ENCODE measurements at places on chromosomes 2 and 18.

- no peak for DNase-seq
Measured at GRCh38 chr2:99184811-99185210, 3.8 kb downstream of the MRPL30 start.

GRCh38 chr2:205776720-205777119, 94.4 kb downstream of the NRP2 start:
- DNase-seq, result no peak

DNA sequence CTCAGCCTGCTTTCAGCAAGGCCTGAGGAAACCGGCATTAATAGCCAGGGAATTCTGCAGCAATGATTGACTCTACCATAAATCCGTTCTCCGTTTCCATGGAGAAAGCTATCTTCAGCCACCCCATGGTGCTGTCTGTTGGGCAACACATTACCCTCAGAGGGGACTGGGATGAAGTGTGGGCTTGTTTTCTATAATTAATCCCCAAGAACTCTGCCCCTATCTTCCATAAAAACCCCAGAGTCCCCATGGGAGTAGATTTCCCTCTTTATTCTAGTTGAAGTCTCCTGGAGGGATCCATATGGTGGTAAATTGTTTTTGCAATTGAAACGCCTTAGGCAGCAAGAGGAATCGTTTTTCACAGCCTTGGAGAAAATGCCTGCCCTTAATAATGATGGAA, 9.2 kb downstream of the G6PC2 start:
- DNase-seq, result no peak

- no peak for DNase-seq
Measured at GRCh38 chr2:237759176-237759575, 39.4 kb upstream of the RBM44 start.

GRCh38 chr2:207503234-207503633, 26.5 kb upstream of the CREB1 start:
- no peak for DNase-seq

- no peak for DNase-seq
Measured at GRCh38 chr2:41621563-41621962, 426.3 kb upstream of the PKDCC start.

- no peak for DNase-seq
Measured at GRCh38 chr18:75230163-75231052, 19.8 kb downstream of the TSHZ1 start.

DNA sequence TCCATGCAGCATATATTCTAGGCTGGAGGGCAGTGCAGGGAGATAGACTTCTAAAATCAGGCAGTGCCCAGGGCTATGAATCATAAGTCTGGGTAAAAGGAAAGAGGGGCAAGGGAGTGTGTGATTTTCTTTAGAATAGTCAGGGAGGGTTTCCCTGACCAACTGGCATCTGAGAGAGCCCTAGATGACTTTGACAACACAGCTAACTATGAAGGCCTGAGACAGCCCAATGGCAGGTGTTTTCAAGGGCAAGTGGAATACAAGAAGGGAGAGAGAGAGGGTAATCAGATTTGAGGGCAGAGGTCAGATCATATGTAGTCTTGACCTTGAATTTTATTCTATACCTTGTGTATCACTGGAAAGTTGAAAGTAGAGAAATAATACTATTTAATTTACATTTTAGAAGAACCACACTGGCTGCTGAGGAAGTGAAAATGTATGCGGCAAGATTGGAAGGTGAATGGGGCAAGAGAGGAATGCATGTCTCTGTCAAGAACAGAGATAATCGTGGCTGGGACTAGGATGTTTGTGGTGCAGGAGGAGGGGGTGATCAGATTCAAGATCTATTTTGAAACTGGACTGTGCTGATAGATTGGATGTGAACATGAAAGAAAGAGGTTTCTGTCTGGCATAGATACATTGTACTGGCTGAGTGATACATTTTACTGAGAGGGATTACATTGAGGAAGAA, 1.9 kb upstream of the ITGB6 start:
- DNase-seq, result no peak

GRCh38 chr2:63029058-63029457, 21.6 kb upstream of the OTX1 start:
- DNase-seq, result no peak

DNA sequence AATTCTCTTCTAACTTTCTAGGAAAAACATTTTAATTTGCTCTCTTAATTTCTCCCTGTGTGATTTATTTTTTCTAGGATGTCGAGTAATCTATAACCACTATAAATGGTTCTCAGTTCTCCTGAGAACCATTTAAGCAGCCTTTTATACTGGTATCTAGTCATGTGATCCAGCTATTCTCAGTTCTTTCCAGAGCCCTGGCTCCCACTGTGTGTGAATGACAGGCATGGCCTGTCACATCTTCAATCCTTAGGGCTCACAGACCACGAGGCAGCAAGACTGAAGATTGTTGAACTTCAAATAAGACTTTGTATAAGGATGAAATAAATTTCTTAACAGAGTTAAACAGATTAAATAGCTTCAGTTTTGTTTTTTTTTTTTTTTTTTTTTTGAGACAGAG, 219.4 kb downstream of the HNMT start:
- no peak for DNase-seq

GRCh38 chr18:13235421-13235831, 16.9 kb downstream of the LDLRAD4 start:
- no peak for DNase-seq

DNA sequence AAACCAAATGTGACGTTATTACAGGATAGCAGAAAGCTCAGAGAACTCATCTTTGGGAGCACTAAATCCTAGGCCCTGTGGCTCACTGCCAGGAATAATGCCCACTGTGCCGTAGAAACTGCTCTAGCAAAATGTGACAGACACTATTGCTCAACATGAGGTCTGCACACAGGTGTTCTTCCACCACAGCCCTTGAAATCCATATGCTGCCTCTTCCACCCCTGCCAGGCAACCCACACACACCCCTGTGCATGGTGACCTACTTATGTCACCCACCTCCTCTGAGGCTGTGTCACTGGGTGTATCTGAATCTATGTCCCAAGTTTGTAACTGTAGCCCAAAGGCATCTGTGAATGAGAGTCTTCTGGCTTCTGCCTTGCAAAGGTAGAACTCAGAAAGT, 66.1 kb upstream of the MBOAT2 start:
- no peak for DNase-seq

GRCh38 chr18:72762515-72763122, 105.2 kb downstream of the NETO1 start:
- no peak for DNase-seq

DNA sequence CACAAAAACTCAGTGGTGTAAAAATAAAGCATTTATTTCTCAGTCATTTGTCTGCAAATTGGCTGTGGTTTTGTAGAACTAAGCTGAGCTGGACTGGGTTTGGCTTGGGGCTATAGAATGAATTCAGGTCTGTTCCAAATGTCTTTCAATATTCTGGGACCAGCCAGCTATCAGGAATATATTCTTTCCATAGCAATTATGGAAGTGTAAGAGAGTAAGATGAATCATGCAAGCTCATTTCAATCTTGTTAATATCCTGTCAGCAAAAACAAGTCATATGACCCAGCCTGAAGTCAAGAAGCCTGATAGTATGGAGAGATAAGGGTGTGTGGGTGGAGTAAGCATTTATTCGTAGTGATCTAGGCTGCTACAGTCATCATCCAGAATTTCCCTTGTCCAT, 481.0 kb upstream of the CDH2 start:
- no peak for DNase-seq

- DNase-seq, result no peak
Measured at GRCh38 chr2:7513834-7514233, 596.6 kb downstream of the RNF144A start.

DNA sequence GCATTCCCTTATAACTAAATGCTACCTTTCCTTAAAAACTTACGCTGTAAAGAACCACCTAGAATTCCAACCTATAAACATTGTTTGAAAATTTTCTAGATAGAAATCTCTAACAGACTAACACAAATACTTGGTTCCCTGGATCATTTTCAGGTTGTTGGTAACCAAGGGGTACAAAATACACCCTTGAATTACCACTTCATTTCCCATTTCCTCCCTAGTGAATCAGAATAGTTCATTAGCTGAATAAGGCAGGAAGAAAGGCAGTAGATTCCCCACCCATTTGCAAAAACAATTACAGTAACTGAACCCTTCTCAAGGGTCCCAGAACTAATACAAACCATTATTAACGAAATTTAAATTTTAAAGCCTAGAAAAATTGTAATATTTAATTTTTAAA, 5.5 kb downstream of the MEX3C start:
- no peak for DNase-seq

DNA sequence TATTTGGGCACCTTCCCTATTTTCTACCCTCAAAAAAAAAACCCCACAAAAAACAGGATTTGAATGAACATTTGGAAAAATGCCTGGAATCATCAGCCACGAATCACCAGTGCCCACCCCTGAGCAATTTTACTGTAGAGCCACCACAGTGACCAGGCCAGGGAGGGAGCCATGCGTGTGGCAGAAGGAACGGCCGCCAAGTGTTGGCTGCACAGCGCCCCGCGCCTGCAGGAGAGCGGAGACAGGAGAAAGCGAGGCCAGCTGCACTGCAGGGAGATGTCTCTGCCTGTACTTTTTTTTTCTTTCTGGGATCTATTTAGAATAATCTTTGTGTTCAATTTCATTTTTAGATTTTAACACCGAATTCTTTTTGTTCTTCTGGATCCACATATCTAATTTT, 269.3 kb upstream of the RAB12 start:
- no peak for DNase-seq

- no peak for DNase-seq
Measured at GRCh38 chr2:101369100-101369499, 18.2 kb downstream of the CREG2 start.

- DNase-seq, result no peak
Measured at GRCh38 chr2:69383176-69383812, 3.7 kb downstream of the GFPT1 start.

- no peak for DNase-seq
Measured at GRCh38 chr2:216029416-216030129, 16.2 kb upstream of the MREG start.

- DNase-seq, result no peak
Measured at GRCh38 chr18:40867459-40867858, 1087.6 kb upstream of the PIK3C3 start.

GRCh38 chr2:215847056-215847455, 166.3 kb downstream of the MREG start:
- no peak for DNase-seq

GRCh38 chr2:39733070-39733674, 45.9 kb downstream of the THUMPD2 start:
- DNase-seq, result no peak

DNA sequence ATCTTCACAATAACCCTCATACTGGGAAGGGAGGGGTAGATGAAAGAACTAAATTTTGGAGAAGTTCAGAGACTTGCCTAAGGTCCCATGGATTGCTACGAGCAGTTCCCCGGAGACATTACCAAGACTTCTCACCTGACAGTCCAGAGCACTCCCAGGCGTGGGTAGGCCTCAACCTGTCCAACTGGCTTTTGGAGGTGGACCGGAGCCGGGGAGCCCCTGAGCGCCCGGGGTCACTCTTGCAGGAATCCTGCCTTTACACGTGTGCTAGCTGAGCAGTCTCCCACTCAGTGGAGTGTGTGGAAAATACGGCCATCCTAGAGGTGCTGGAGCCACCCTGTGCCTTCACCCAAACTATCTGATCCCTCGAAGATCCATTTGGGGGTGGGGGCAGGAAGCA, 8.0 kb downstream of the POMC start:
- no peak for DNase-seq

DNA sequence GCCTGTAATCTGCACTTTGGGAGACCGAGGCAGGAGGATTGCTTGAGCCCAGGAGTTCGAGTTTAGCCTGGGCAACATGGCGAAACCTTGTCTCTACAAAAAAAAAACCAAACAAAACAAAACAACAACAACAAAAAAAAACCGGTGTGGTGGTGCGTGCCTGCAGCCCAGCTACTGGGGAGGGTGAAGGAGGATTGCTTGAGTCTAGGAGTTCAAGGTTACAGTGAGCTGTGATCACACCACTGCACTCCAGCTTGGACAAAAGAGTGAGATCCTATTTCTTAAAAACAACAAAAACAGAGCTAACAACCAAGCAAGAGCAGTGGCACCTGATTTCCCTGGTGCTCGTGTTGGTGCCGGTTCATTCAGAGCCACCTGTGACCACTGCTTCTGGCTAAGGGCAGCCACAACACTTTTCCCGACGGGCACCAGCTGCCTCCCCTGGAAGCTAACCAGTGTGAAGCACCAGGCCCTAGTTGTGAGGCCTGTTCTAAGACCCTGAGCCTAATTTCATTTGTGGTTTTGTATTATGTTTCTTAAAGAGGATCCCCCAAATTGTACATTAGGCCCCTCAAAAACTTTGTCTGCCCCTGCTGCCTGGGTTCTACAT, 1.3 kb downstream of the AOX1 start:
- DNase-seq, result no peak

GRCh38 chr2:168009900-168010299, 237.5 kb downstream of the STK39 start:
- no peak for DNase-seq

GRCh38 chr2:240439698-240440151, 4.3 kb downstream of the GPC1 start:
- no peak for DNase-seq

DNA sequence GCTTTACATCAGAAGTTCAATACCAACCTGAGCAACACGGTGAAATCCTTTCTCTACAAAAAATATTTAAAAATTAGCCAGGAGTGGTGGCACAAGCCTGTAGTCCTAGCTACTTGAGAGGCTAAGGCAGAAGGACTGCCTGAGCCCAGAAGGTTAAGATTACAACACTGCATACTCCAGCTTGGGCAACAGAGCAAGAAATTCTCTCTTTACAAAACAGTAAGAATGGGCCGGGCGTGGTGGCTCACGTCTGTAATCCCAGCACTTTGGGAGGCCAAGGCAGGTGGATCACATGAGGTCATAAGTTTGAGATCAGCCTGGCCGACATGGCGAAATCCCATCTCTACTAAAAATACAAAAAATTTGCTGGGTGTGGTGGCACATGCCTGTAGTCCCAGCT, 113.2 kb downstream of the USP34 start:
- DNase-seq, result no peak

GRCh38 chr2:125330133-125330532, 1305.0 kb downstream of the CNTNAP5 start:
- DNase-seq, result no peak

- no peak for DNase-seq
Measured at GRCh38 chr2:188979187-188980114, 5.3 kb downstream of the COL3A1 start.

DNA sequence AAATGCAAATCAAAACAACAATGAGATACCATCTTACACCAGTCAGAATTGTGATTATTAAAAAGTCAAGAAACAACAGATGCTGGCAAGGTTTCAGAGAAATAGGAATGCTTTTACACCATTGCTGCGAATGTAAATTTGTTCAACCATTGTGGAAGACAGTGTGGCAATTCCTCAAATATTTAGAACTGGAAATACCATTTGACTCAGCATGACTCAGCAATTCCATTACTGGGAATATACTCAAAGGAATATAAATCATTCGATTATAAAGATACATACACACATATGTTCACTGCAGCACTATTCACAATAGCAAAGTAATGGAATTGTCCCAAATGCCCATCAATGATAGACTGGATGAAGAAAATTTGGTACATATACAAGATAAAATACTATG, 516.7 kb downstream of the ERBB4 start:
- no peak for DNase-seq

DNA sequence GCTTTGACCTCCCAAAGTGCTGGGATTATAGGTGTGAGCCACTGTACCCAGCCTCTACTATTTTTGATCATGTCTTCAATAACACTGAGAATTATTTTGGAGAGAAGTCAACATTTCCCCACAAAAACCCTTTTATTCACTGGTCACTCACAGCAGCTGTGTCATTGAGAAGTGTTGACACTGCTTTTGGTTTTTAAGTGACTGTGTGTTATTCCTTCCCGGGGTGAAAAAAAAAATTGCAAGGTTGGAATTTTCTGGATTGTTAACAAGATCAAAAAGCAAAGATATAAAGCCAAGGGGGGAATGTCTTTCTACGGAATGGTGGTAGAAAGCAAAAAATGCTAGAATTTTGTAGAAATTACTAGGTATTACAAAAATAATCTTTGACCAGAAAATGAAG, 61.5 kb downstream of the TANC1 start:
- no peak for DNase-seq

All from activated naive CD4-positive, alpha-beta T cell treated with anti-CD3 and anti-CD28 coated beads, Interleukin-2, amount 50 U/mL, for 72 hours (primary cell).